BJ (cell line): ENCODE measurements at places on chromosomes 12 and 14.

DNA sequence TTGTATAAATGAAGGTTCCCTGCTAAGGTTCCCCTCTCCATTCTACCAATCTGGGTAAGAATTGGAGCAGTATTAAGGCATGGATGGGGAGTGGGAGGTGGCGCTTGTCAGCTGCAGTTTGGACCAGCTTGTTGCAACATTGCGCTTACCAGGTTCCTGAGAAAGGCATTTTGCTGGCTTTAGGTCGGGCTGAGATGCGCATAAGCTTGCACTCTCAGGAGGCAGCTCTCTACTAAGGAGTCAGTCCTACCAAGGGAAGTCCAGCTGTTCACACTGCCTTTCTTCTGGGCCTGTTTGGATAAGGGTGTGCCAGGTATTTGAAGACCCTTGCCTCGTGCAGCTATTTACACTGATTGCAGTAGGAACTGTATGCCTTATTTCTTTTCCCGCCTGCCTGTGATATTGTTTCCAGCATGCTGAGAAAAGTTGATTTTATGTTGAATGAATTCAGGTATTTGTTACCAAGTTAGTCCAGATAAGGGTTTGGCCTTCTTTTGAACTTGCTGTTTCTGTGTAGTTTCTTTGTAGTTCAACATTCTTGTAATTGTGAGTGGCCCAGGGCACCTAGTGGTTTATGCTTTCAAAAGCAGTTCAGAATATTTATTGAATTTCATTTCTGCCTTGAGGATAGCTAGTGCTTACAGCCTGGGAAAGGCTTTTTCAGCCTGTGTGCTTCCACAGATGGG lies 2.6 kb downstream of the MLEC start:
- no peak for DNase-seq

- DNase-seq = peak; percentile 40
Observed at GRCh38 chr12:90514325-90514724, 440.7 kb downstream of the CCER1 start.

- no peak for DNase-seq
Observed at GRCh38 chr12:46227616-46228015, 41.2 kb downstream of the SLC38A1 start.

- no peak for DNase-seq
Observed at GRCh38 chr14:56972948-56973347, 162.7 kb upstream of the OTX2 start.

- no peak for DNase-seq
Observed at GRCh38 chr12:74725154-74725553, 187.5 kb downstream of the ATXN7L3B start.

GRCh38 chr12:6887460-6887859 lies 14.4 kb upstream of the SPSB2 start:
- DNase-seq = no peak

GRCh38 chr12:62907561-62907960 lies 27.4 kb downstream of the PPM1H start:
- no peak for DNase-seq

DNA sequence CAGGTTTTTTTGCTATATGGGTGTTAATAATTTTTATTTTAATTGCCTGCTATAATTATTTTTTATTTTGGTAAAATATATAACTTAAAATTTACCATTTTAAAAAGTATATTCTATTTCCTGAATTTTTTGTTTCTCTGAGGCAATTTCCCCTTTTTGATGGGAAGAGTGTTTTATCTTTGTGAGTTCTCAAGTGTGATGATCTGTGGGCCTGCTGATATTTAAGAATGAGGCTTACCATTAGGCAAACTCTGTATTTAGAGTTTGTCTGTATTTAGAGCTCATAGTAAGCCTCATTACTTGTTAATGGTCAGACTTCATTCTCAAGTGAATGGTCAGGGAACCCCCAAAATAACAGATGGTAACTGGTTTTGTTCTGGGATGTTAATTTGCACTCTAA lies 48.0 kb downstream of the WNK1 start:
- no peak for DNase-seq

GRCh38 chr14:55438066-55438683 lies 2.2 kb downstream of the TBPL2 start:
- no peak for DNase-seq

DNA sequence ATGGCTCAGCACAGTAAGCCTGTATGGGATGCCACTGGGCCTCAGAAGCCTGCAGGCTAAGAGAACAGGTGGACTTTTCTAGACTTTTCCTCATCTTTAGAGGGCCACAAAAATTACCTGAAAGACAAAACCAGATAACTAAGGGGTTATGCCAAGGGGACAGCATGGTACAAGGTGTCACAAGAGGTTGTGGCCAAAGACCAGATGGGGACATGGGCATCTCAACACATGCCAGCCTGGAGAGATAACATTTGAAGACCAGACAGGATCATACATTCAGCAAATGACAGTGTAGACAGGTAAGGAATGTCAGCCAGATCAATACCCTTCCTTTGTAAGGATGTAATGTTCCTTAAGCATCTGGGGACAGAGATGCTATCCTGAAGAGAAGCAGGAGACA lies 8.9 kb upstream of the CRY1 start:
- no peak for DNase-seq

DNA sequence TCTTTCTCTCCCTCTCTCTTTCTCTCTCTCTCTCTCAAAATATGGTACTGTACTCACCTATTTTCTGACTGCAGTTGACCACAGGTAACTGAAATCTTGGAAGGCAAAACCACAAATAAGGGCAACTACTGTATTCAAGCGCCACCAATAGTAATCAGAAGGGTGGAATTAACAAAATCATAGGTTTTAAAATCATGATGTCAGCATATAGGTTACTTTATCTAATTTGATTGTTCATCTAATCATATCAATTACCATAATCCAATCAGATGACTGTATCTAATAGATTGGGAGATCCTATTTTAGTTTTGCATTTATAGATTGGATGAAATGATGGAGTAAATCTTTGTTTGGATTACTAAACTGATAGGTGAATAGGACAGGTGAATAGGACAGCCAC lies 155.8 kb upstream of the KITLG start:
- DNase-seq = no peak
